MCF 10A (cell line): ENCODE measurements at places on chromosomes 12 and 14.

GRCh38 chr12:131677699-131678098 is 33.2 kb upstream of the SFSWAP start:
- DNase-seq, result no peak

GRCh38 chr12:97848051-97848450 is 385.4 kb downstream of the RMST start:
- no peak for DNase-seq

GRCh38 chr12:95547522-95548055 is 3.7 kb downstream of the USP44 start:
- no peak for DNase-seq

GRCh38 chr12:51677284-51677968 is 86.4 kb downstream of the SCN8A start:
- no peak for DNase-seq

DNA sequence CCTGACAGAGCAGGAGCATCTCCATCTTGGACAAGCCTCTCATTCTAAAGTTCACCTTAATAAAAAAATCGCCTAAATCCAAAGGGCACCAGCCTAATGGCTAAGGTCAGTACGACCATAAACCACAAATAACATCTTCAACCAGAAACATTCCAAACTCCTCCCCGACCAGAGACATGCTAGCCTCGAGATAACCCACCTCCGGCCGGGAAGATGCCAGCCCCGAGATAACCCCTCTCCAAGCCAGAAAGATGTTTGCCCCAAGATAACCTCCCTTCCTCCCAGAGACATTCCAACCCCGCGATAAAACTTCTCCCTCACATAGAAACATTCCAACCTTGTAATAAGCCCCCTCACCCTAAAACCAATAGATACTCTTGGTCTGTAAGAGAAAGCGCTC is 86.8 kb upstream of the PKP2 start:
- DNase-seq, result no peak

- no peak for DNase-seq
Observed at GRCh38 chr12:84348582-84348981, 564.0 kb downstream of the SLC6A15 start.
